Stimulated activated CD8-positive, alpha-beta memory T cell treated with anti-CD3 and anti-CD28 coated beads, Interleukin-2, amount 100 ng/mL, for 1 hour (primary cell): ENCODE measurements at places on chromosomes 16 and 17.

- no peak for DNase-seq
Measured at GRCh38 chr16:70160388-70160787, 13.2 kb upstream of the CLEC18C start.

GRCh38 chr16:2846511-2847310 is 11.3 kb downstream of the PRSS22 start:
- no peak for DNase-seq

DNA sequence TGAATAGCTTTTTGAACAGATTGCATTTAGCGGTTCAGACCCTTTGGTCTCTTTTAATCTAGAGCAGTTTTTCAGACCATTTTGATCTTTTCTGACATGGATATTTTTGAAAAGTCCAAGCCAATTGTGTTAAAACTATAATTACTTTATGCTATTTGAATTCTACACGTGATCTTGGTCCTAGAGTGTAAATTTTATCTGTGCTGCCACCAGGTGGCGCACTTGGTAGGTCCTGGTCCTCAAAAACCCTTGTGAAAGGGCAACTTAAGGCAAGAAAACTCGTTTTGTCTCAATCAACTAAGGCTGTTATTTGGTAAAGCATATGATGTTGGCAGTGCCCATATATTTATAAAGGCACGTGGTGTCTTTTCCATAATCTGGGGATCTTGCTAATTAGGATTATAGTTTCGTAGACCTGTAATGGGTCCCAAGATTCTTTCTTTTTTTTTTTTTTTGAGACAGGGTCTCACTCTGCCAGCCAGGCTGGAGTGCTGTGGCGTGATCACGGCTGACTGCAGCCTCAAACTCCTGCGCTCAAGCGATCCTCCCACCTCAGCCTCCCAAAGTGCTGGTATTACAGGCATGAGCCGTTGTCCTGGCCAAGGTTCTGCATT is 43.9 kb upstream of the TEX2 start:
- peak; percentile 49 for DNase-seq

DNA sequence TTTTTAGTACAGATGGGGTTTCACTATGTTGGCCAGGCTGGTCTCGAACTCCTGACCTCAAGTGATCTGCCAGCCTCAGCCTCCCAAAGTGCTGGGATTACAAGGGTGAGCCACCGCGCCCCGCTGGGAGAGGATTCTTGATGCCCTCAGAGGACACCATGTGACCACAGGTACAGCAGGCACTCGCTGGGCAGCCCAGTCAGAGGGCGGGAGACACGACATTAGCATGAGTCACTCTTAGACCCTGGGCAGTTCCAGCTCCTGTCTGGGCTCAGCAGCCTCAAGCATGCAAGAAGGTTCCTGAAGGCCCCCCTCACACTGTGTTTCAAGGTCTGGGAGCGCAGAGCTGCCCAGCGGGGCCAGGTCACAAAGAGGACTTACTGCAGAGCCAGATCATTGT is 11.9 kb downstream of the STAC2 start:
- DNase-seq, result no peak

DNA sequence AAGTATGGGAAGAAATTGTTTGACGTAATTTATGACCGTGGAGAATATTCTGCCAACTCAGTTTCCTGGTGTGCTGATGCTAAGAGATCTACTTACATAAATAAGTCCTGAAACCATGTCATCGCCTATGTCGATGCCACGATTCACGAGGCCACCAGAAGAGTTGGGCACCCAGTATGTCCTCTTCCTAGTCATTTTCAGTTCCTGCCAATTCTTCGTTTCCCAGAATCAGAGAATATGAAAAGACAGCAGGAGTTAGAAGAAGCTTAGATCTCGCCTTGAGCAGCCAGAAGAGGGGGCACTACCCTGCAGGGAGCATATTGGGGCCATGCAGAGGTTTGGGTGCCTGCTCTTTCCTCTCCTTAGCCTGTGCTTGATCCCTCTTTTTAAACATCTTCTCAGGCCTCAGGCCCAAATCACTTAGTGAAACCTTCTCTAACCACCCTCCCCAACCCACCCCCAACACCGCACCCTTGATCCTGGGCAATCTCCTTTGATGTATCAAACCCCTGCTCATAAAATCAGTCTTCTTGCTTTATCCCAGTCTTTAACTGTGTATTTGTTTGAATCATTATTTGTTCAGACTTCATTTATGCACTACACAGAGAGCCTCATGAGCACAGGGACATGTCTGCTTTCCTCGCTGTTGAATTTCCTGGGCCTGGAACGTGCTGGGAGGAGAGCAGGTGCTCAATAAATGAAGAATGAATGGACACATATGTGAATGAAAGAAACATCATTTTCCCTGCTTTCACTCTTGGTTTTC is 12.2 kb upstream of the LONP2 start:
- DNase-seq, result no peak
